ENCODE measurements at places on chromosomes 3 and 15. TPM values are rescaled to one million over a fixed set of nuclear protein-coding genes. Genes with fewer than 3 reads are reported as not detected.

The INSYN1 gene
- 14.8 TPM for total RNA-seq

The ITIH1 gene
- total RNA-seq = not detected

The SLC12A1 gene
- not detected for total RNA-seq

The DNASE1L3 gene
- not detected for total RNA-seq

The CELF6 gene
- 1.3 TPM for total RNA-seq
